Fibroblast of skin of left quadriceps (primary cell): ENCODE measurements at places on chromosomes 7 and 10.

- DNase-seq = no peak
Measured at GRCh38 chr7:4109481-4110110, 572.5 kb upstream of the FOXK1 start.

GRCh38 chr7:132455378-132455777 lies 120.9 kb downstream of the PLXNA4 start:
- DNase-seq = no peak

DNA sequence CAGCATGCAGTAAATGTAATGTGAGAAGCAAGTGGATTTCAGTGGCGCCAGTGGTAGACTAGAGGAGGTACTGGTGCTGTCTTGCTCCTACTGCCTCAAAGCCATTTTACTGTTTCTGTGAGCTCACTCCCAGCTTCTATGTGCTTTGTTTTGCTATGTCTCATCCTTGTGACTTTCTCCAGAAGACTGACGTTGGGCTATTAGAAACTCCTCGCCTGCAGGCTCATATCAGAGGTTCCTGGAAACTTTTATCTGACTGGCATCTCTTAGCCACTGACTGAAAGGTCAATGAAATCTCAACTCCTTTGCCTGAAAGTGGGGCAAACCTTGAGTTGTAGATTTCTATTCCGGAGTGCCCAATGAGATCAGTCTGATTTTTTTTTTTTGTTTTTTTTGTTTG lies 66.4 kb upstream of the SORCS1 start:
- no peak for DNase-seq

DNA sequence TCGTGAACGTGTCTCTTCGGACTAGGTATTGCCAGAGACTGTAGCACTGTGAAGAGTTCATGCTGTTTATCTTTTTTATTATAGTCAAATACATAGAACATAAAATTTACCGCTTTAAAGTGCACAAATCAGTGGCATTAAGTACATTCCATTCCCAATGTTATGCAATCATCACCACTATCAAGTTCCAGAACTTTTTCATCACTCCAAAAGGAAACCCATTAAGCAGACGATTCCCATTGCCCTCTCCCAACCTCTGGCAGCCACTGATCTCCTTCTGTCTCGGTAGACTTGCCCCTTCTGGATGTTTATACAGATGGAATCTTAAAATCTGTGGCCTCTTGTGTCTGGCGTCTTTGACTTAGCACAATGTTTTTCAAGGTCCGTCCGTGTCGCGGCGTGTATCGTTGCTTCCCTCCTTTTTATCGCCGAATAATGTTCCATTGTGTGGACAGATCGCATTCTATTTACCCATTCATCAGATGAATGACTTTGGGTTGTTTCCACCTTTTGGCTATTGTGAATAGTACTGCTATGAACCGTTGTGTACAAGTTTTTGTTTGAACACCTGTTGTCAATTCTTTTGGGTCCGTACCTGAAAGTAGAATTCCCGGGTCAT lies 2.7 kb downstream of the PROSER2 start:
- no peak for DNase-seq

- no peak for DNase-seq
Measured at GRCh38 chr10:4066581-4067390, 281.8 kb upstream of the KLF6 start.

DNA sequence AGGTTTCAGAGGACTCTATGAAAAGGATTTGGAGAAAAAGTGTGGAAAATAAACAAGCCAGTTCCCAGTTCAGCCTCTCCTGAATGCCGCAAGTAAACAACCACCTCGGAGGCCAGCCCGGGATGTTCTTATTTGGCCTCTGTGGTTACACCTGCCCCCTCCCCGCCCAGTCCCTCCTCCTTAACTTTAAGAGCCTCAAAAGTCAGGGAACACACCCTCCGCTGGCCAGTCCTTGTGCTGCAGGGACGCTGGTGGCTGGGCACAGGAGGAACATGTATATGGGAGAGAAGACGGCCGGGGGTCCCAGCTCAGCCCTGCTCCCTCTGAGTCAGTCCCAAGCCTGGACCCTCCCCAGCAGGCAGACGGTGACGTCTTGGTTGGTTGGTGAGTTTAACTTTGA lies 6.1 kb downstream of the CHST3 start:
- no peak for DNase-seq

DNA sequence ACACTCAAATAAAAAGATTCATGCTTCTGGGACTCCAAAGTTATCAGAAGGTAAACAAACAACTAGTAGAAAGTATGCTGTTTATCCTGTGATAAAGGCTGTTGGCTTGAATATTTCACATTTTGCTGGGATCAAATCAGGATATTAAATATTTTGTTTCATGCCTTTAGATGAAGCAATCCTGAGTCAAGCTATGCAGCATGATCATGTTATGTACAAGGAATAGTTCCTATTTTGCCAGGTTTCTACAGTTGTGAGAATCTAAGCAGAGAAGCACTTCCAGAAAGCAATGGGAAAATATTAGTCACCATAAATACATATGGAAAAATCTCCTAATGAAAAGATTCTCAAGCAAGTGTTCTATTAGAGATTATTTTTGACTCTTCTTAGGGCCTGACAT lies 262.8 kb upstream of the PCDH15 start:
- DNase-seq = no peak

DNA sequence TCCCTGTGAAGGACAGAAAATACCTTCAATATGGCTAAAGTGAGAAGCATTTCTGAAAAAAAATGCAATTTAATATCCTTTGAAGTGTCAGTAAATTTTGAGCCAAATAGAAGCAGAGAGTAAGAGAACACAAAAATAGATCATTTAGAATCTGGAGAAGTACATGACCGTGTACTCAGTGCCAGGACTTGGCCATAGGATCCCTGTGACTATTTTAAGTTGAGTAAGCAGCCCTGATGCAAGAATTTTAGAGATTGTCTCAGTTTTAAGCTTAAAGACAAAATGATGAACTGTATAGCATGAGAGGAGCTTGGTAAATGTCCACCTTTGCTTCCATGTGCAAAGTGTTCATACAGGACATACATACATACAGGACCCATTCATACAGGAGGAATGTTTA lies 2.5 kb downstream of the PTER start:
- no peak for DNase-seq
